GM10248 (cell line): ENCODE measurements at places on chromosomes 5 and 9.

- no peak for DNase-seq
Measured at GRCh38 chr9:38746303-38746702, 26.4 kb upstream of the FAM240B start.

DNA sequence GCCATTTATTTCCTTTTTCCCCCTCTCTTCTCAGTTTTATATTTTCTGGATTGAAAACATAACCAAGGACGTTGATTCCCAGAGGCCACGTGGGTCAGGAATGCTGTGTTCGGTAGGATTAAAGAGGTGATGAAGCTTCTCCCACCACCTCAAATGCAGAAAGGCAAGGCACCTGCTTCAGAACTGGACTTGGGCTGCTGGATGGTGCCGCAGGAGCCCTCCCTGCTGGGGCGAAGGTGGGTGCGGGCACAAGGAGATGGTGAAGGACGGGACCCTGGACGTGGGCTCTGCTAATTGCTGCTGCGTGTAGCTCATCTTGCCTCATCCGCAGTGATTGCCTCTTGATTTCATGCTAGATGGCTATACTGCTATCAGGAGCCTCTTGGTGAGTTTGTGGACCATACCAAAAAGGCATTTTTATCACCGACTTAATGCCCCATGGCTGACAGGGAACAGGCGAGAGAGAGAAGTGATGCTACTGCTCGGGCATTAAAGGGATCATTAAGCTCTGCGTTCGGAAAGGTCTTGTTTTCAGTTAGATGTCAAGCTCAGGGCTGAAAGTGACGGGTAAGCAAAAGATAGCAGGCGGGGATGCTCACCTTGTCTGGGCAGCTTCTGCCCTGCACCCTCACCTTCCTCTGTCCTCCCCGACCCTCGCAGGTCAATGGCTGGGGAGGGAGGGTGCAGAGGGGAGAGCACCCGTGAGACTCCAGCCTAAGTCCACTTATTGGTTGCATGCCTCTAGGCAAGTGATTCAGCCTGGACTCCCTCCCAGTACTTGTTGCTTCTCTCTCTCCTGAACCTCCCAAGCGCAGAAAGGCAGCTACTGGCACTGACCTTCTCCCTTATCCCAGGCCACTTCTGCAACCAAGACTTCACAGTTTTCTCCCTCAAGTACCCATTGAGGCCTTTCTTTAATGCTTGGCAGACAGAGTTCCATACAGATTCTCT is 71.6 kb upstream of the FSTL4 start:
- no peak for DNase-seq

- no peak for DNase-seq
Measured at GRCh38 chr9:135183069-135183468, 95.6 kb downstream of the OLFM1 start.

- no peak for DNase-seq
Measured at GRCh38 chr9:79700607-79701360, 129.0 kb downstream of the TLE4 start.

- DNase-seq: no peak
Measured at GRCh38 chr5:110940136-110940535, 131.4 kb upstream of the TSLP start.

DNA sequence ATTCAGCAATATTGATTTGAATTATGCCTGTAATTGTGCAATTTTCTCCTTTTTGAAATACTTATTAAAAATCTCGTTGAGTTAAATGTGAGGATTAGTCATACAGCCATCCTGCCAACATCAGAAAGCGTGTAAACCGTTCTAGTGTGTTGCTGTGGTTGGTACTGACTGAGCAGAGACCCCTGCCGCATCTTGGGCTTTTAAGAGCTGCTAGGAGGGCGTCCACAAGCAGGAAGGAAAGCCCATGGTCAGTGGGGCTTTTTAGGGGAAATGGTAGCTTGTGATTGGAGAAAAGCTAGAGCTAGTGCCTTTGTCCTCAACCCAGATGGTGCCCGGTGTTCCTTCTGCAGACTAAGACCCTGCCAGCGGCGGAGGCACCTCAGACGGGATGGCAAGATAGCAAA is 1.3 kb downstream of the SDHA start:
- DNase-seq: no peak

GRCh38 chr5:61965069-61965468 is 340.9 kb upstream of the KIF2A start:
- DNase-seq: no peak

GRCh38 chr5:98641671-98642070 is 131.8 kb upstream of the RGMB start:
- DNase-seq: no peak

- no peak for DNase-seq
Measured at GRCh38 chr5:609506-609905, 2.6 kb upstream of the CEP72 start.

- DNase-seq: no peak
Measured at GRCh38 chr9:89436326-89436725, 61.6 kb downstream of the SEMA4D start.

- no peak for DNase-seq
Measured at GRCh38 chr5:16051246-16051755, 128.3 kb downstream of the MARCHF11 start.

DNA sequence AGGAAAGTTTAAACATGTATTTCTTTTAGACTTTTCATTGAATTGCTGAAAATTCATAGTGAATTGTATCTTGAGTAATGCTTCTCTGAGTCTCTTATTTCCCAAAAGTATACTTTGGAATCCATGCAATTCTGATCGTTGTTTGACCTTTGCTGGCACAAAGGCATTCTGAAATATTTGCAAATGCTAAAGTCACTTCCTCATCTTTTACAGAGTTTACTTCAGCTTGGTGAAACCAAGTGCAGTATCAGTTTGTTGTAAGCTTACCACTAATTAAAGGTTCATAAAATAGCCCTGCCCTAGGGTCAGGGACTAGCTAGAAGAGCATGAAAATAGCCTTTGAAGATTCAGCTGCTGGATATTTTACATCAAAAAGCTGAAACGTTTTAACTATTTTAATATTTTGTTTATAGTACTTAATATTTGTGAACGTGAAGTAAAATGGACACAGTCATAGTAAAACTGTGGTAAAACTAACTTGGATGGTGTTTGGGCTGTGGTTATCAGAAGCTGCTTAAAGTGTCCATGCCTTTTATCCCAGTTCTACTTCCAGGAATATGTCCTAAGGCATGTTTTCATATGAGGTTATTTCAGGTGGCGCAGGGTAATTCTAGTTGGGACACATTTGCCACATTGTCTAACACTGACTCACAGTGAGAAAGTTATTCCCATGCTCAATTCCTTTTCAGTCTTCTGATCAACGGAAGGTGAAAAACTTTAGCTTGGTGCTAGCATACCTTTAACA is 45.3 kb downstream of the SLC22A5 start:
- no peak for DNase-seq

GRCh38 chr9:121886759-121887485 is 206.2 kb downstream of the TTLL11 start:
- DNase-seq: no peak
